GM13976 (cell line): ENCODE measurements at places on chromosomes 7 and 10.

- no peak for DNase-seq
These were observed 873.8 kb downstream of the TYW1 start for GRCh38 chr7:67870396-67870795.

DNA sequence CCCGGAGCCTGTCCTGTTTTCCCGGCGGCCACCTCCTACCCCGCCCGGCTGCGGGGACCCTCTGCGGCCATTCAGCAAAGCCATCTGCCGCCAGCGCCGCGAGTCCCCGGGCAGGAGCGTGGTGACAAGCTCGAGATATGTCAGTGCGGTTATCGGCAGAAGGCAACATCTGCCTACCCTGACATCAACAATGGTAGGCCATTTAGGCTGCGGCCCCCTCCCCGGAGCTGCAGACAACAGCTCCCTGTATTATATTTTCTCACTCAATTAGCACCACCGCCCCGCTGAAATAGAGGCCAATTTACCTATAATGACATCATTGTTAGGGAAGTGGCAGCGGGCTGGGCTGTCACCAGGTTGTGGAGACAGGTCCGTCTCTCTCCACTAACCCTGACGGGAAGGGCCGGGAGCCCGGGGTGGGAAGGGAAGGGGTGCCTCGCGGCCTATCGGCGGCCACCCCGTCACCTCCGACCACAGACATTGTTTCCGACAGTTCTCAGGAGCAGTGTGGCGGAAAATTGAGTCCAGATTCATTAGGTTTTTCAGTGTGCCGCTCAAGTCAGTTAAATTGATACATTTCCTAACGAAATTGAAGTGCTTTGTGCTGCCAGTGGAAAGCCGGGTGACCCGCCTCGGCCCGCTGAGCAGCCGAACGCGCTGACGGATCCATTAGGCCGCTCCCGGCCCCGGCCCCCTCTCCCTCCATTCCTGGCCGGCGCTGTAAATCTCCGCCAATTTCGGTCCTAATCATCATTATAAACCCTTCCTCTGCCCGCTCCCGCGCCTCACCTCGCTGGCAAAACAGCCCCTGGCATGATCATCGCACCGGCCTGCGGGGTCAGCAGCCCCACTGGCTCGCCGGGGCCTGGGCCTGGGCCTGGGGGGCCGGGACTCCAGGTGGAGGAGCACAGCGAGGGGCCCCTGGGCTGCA is 43.0 kb downstream of the UNCX start:
- DNase-seq: no peak

DNA sequence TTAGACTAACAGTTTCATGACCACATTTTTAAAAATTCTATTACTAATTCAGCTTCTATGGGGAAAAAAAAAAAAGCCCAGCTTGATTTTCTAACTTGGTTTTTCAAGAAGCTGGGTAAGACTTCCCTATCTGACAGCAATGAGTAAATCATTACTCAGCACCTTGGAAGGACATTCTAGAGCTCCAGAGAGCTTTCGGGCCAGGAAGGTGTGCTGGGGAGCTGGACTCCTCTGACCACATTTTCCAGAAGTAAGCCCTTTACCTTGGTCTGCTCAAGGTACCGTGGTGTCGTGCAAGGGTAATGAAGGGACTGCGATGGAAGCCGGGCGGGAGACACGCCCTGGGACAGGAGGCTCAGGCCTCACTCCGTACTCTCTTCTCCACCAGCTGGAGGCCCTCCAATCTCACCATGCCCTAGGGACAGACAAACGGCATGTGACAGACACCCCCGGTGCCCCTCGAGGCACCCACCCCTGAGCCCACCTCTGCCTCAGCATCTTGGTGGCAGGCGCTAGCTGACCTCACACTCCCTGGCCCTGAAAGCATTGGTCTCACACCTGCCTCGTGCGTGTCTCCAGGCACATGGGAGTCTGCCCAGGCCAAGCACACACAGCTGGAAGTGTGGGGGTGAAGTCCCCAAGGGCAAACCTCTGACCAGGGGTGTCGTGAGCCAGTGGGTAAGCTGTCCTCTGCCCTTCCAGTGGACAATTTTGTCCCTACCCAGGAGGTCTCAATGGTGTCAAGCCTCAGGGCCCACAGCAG is 152.1 kb downstream of the OAT start:
- no peak for DNase-seq

DNA sequence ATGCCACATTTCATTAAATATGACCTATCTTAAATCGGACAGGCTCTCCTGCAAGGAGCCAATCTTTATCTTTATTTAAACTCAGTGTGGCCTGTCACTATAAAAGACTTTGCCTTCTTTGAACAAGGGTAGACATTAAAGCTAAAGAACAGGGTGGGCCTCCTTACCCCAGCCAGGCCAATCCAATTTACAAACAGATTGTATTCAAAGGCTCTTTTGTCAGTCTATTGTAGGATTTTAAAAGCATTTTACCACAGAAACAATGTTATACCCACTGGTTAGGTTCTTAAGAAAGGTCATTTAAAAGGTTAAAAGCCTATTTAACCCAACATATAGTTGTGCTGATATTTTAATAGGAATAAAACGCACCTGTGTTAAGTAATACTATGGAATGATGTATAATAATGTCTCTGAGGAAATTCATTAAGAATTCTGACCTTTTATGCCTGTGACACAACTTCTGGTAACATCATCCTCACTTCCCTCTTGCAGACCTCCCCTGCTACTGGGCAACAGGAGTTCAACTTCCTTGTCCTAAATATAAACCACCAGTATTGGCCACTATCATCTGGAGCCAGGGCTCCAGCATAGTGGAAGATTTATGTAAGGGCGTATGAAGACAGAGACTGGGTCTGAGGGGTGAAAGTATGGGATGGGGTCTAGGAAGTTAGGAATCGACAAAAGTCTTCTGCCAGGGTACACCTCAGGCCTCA is 32.5 kb downstream of the MTERF1 start:
- no peak for DNase-seq

DNA sequence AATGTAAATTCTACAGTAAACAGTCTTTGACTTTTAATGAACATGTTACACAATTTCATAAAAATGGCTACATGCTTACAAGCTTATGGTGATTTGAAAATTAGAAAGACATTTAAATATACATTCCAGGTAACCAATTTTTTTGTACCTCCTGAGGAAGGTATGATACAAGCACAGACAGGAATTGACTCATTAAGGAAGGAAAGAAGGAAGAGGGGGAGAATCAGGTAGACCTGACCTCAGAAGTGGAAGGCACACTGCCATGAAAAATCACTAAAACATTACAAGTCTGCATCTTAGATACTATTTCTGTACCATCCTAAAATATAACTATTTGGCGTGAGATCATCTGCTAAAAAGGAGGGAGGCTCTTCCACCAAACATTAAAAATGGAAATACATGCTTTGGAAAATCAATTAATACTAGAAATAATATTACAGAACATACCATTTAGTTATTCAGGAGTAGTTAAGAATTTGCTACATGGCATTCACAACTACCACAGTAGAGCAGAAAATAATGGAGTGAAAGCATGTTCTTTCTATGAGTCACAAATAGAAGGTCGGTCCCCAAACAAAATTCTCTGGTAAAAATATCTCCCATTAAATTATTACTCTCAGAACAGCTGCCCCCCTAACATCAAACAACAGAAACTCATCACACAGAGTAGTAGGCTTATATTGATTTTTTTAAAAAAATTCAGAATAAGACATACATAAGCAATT is 15.2 kb downstream of the RAB11FIP2 start:
- no peak for DNase-seq

GRCh38 chr10:88538048-88538447 is 45.1 kb downstream of the RNLS start:
- no peak for DNase-seq

DNA sequence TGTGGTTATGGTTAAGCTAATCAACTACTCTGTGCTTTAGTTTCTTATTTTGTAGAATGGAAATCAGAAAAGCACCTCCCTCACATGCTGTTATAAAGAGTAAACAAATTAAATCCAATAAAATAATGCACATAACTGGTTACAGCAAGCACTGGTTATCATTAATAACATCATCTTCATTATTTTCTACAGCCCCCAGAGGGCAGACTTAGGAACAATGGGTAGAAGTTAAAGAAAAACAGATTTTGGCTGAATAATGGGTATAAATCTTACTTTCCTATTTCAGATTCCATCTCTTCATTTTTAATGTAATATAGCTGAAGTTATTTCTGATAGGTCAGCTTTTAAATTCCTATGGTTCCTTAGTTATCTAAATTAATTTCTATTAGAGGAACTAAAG is 126.5 kb downstream of the DOCK4 start:
- DNase-seq: no peak

DNA sequence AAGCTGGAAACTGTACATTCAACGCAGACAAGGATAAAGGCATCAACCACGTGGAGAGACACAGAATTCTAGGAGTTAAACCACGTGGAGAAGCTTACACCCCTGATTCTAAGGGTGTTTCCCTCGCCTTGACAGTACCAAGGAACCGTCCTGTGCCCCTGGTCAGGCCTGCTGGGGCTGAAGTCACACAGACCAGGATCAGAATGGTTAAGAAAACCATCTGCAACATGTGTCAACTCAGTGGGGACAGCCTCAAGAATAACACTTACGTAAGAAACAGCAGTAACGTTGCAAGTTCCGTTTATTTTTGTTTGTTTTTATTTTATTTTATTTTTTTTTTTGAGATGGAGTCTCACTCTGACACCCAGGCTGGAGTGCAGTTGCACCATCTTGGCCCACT is 55.6 kb downstream of the CHST15 start:
- no peak for DNase-seq

- DNase-seq: no peak
These were observed 11.1 kb downstream of the ZNF775 start for GRCh38 chr7:150390205-150390604.
